ENCODE measurements at places on chromosomes 2 and 18. TPM values are rescaled to one million over a fixed set of nuclear protein-coding genes. Genes with fewer than 3 reads are reported as not detected.

The DSC2 gene
- total RNA-seq: 18.5 TPM

DNA sequence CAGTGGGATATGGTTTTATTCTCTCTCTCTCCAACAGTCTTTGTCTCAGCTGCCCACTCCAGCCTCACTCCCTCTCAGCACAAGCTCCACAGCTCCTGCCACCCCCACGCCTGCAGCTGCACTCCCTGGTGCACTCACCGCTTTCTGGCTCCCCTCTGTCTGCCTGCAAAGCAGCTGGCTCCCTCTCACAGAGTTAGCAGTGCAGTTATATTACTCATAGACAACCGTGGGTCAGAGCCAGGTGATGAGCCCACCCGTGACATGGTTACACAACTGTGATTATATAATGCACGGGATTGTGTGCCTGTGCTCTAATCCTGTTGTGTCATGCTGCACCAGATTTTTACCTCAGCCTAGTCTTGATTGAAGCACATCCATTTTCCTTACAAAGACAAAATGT is 276.9 kb upstream of the CHAC2 start:
- no peak for DNase-seq

DNA sequence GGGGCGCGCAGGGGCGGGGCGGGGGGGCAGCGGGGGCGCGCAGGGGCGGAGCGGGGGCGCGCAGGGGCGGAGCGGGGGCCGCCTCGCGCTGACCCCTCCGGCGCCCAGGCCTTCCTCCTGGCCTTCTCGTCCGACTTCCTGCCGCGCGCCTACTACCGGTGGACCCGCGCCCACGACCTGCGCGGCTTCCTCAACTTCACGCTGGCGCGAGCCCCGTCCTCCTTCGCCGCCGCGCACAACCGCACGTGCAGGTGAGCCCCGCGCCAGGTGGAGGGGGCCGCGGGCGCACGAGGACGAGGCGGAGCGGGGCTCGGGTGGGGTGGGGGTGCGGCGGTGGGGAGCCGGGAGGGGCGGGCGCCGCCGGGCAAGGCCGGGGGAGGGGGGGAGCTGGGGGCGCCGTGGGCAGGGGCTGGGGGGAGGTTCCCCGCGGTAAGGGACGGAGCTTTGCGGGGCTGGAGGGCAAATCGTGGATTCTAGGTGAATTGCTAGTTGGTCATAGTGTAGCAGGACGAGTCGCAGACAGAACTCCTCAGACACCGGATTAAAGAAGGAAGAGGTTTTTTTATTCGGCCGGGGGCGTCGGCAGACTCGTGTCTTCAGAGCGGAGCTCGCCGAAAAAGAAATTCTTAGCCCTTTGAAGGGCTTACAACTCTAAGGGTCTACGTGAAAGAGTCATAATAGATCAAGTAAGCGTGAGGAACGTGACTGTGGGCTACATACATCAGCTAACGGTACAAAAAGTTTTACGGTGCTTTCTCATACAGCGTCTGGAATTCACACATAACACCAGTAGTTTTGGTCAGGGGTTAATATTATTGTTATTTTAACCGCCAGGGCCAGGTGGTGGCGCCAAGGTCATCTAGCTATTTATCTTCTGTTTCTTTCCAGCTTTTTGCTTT is 29.9 kb downstream of the ANO7 start:
- DNase-seq: peak; percentile 89

DNA sequence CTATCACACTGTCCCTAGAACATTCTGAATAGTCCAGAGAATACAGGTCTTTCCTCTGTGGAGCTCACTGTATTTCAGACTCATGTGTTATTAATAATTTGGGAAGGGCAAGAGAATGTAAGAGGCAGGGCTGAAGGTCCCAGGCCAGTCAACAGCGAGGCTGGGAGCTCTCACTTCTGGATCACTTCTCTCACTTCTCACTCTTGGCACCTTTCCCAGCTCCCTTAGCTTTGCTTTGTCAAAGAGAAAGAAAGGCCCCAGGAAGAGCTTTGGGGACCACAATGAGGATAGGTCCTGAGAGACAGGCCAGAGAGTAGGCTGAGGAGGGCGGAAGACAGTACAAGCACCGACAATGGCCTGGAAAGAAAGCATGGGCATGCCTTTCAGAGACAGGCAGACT is 11.2 kb downstream of the EFR3B start:
- DNase-seq: no peak

The KCNE4 gene
- total RNA-seq: 5.9 TPM

The LOXL3 gene
- 12.2 TPM for total RNA-seq

GRCh38 chr2:43039376-43040080 is 186.9 kb downstream of the ZFP36L2 start:
- DNase-seq: no peak

The TMEM169 gene
- total RNA-seq: 1.5 TPM

DNA sequence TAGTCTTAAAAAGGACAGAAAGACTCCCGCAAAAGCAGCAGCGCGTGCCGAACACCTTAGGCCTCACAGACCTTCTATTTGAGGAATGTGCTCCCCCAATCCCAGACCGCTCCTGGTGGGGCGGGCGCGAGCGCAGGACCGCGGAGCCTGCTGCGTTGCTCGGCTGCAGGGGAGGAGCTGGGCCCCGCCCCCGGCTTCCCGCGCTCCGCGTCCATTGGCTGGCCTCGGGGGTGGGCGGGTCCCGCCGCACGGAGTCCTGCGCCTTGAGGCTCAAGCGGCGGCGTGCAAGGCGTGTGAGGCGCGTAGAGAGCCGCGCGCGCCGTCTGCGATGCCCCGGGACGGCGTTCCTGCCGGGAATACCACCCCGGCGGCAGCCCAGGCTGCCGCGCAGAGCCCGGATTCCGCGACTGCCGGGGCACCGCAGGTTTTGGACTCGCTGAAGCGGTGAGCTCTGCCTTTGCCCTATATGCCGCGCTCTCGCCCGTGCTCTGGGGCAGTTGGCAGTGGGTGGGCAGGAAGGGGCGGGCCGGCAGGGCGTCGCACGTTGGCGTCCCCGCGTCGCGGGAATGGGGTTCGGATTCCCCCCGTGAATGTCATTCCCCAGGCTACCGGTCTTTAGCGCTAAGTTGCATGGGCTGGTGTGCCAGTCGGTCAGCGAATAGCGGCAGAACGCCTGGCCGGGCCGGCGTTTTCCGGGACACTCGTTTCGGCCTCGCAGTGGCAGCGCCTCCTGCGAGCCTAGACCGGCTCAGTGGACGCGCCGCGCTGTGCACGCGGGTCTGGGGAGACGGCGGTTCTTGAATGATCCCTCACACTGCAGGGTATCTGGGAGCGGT is 49.6 kb upstream of the PAIP2B start:
- peak; percentile 47 for DNase-seq

GRCh38 chr2:224688997-224689396 is 27.2 kb downstream of the CCDC195 start:
- no peak for DNase-seq

DNA sequence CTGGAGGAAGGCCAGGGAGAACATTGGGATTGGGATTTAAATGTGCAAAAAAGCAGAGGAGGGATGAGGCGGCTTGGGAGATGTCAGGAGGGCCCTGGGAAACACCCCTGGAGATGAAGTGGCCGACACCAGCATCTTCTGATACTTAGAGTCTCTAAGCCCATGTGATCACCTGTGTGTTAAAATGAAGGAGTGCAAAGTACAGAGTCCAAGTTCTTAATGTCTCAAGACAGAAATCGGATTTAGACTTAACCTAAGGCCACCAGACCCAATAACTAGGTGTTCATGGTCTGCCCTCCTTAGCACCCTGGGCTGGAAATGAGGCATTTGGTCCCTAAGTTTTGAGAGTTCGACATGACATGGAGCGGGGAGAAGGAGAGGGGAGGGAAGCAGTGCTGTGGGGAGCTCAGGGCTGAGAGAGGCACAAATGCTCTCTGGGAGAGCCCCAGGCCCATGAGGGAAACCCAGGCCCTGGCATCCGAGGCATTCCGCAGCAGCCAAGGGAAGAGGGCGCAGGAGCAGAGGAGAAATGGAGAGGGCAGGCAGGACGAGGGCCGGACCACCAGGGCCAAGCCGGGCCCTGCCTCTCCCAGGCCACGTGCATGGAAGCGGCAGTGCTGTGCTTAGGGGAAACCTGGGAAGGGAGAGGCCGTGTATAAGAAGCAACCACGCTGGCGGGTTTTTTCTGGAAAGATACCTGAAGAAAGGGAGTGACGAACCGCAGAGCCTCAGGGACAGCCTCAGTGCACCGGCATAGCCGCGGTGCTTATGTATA is 63.3 kb downstream of the SFXN5 start:
- no peak for DNase-seq

Measured in left lung (tissue), 14 donors.